ENCODE measurements at places on chromosomes 4 and X. TPM values are rescaled to one million over a fixed set of nuclear protein-coding genes. Genes with fewer than 3 reads are reported as not detected.

DAPP1 gene
- not detected for total RNA-seq

STPG2 gene
- total RNA-seq, result 0.05 TPM

FMR1NB gene
- total RNA-seq, result not detected

NDUFC1 gene
- total RNA-seq, result 22.3 TPM

HCFC1 gene
- total RNA-seq, result 14.0 TPM

RTL3 gene
- 0.05 TPM for total RNA-seq

HSPA4L gene
- 21.2 TPM for total RNA-seq

PRR27 gene
- not detected for total RNA-seq

SLC6A14 gene
- total RNA-seq, result not detected

CFP gene
- 0.30 TPM for total RNA-seq

ZNF718 gene
- 6.0 TPM for total RNA-seq

PPP1R2C gene
- total RNA-seq, result not detected

CISD2 gene
- 31.2 TPM for total RNA-seq

ZNF732 gene
- 0.32 TPM for total RNA-seq

GUCY2F gene
- total RNA-seq, result 0.05 TPM

CDK16 gene
- total RNA-seq, result 131 TPM

OTUD6A gene
- not detected for total RNA-seq

IDH3G gene
- total RNA-seq, result 57.2 TPM

DUX4 gene
- total RNA-seq, result not detected

RGN gene
- 1.5 TPM for total RNA-seq

F8A2 gene
- total RNA-seq, result not detected

NLRP2B gene
- total RNA-seq, result not detected

NSG1 gene
- total RNA-seq, result 1.2 TPM

IQSEC2 gene
- 4.9 TPM for total RNA-seq

CCDC160 gene
- 0.30 TPM for total RNA-seq

MAGEA12 gene
- not detected for total RNA-seq

OCIAD2 gene
- 15.9 TPM for total RNA-seq

SMPX gene
- total RNA-seq, result not detected

NPY2R gene
- not detected for total RNA-seq

NSUN7 gene
- total RNA-seq, result not detected

CLGN gene
- total RNA-seq, result 3.0 TPM

LEF1 gene
- 0.28 TPM for total RNA-seq

NPY5R gene
- total RNA-seq, result not detected

ZFYVE28 gene
- 8.1 TPM for total RNA-seq

TMSB15A gene
- 2.4 TPM for total RNA-seq

CYTL1 gene
- total RNA-seq, result 1.5 TPM

Measured in smooth muscle cell of the umbilical artery (primary cell).